Peyer's patch (tissue), 4 donors: ENCODE measurements at places on chromosomes 6 and 20.

GRCh38 chr20:47600967-47601547 lies 99.4 kb downstream of the NCOA3 start:
- no peak for DNase-seq

- DNase-seq = no peak
Measured at GRCh38 chr6:41546475-41546865, 289 bp downstream of the FOXP4 start.

- DNase-seq = no peak
Measured at GRCh38 chr6:138805016-138805765, 9.3 kb downstream of the ECT2L start.

GRCh38 chr6:113530769-113531168 lies 326.4 kb upstream of the MARCKS start:
- DNase-seq = no peak

DNA sequence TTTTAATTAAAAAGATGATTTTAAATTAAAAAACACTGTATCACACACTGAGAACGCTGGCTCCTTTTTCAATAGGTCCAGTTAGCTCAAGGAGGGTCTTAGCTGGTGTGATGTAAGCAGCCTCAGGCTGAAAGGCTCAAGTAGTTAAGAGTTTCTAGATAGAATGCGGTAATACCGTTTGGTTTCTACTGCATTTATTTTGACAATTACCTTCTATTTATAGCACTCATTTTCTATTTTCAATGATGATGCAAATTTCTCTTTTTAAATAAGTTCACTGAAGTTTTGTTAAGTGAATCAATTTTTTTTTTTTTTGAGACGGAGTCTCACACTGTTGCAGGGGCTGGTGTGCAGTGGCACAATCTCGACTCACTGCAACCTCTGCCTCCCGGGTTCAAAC lies 87.1 kb downstream of the PREX1 start:
- DNase-seq = no peak

- no peak for DNase-seq
Measured at GRCh38 chr6:35030099-35030498, 111.0 kb downstream of the TCP11 start.

GRCh38 chr20:3813848-3814581 lies 6.3 kb upstream of the AP5S1 start:
- DNase-seq = no peak

GRCh38 chr6:78799682-78800081 lies 67.7 kb upstream of the IRAK1BP1 start:
- DNase-seq = no peak

GRCh38 chr6:55433446-55434130 lies 106.3 kb downstream of the GFRAL start:
- no peak for DNase-seq

DNA sequence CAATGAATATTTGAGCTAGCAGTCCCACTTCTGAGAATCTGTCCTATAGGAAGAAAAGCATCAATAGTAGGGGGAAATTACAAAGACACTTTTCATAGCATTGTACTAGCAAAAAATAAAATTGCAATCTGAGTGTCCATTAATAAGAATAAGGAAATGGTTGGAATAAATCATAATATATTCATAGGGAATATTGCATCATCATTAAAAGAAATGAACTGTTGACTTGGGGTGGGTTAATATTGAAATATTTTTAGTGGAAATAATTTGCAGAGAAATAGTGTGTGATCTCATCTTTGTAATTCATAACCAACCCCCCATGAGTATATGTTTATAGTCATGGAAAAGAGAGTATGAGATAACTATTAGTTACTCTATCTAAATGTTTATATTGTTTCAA lies 12.4 kb downstream of the NFYA start:
- no peak for DNase-seq

- DNase-seq = no peak
Measured at GRCh38 chr6:36113703-36114102, 16.6 kb upstream of the MAPK13 start.

GRCh38 chr20:47352332-47353238 lies 3.9 kb downstream of the ZMYND8 start:
- peak; percentile 59 for DNase-seq

DNA sequence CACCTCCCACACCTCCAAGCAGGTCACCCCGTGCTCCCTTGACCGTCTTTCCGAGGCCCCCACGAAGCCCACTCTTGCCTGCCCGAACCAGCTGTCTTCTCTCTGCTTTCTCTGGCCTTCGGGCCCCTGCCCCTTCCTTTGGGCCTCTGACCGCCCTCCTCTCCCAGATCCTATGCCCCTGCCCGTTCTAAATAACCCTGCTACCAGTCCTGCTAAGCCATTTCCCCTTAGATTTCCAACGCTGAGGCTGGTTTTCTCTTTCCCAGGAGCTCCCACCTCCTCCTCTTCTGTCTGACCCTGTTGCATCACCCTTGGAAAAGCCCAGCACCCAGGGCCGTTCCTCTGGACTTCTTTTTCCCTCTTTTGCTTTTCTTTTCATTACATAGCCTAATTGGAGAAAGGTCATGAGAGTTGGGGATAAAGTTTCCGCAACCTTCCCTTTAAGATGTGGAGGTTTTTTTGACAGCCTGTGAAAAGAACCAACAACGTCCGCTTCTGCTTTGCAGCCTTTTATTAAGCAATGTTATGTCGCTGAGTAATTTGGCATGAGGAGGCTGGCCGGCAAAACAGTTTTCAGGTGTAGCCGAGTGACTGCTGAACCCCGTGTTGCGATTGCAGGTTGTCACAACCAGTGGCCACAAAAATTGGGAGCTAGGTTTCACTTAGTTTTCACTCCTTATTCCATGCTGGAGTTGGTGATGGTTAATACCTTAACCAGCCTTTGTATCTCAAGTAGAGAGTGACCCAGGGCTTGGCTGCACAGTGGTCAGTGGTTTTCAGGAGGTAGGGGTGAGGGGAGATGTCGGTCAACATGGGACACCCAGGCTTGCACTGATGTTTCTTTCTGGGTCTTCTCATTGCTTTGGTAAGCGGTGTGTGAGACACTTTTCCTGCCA lies 970 bp downstream of the BLTP3A start:
- DNase-seq = no peak

- DNase-seq = peak; percentile 85
Measured at GRCh38 chr6:43181942-43182860, at the start of gene CUL9. Gene CUL9 (plus strand): TSS chr6:43182196. CDS start chr6:43184311, 2,115 bp downstream.
